ENCODE measurements at places on chromosomes 6 and 20.
A peak's percentile ranks its signal among the peaks of the same experiment; 100 is the strongest.

GRCh38 chr6:113539202-113539601 is 317.9 kb upstream of the MARCKS start:
- no peak for DNase-seq

DNA sequence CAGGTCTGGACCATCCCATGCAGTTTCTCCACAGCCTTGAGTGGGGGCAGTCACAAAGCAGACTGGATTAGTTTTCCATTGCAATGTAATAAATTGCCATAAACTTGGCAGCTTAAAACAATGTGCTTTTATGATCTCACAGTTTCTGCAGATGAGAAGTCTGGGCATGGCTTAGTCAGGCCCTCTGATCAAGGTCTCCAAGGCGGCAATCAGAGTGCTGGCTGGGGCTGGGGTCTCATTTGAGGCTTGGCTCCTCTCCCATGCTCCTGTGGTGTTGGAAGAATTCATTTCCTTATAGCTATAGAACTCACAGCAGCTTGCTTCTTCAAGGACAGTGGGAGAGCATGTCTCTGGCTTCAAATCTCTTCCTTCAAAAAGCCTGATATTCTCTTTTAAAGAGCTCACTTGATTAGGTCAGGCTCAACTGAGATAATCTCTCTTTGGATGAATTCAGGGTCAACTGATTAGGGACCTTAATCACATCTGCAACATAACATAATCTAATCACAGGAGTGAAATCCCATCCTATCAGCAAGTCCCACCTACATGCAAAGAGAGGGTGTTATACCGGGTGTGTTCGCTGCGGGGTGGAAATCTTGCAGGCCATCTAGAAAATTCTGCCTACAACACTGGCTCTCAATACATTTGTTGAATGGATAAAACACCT is 77.4 kb upstream of the SULF2 start:
- DNase-seq = no peak

- DNase-seq = peak; percentile 66
These were observed 41.7 kb upstream of the FAM135A start for GRCh38 chr6:70371454-70372105.

DNA sequence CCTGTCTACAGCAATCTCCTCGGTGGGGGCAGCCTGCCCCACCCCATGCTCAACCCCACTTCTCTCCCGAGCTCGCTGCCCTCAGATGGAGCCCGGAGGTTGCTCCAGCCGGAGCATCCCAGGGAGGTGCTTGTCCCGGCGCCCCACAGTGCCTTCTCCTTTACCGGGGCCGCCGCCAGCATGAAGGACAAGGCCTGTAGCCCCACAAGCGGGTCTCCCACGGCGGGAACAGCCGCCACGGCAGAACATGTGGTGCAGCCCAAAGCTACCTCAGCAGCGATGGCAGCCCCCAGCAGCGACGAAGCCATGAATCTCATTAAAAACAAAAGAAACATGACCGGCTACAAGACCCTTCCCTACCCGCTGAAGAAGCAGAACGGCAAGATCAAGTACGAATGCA is 19.4 kb downstream of the PRDM1 start:
- no peak for DNase-seq

GRCh38 chr20:43857932-43858331 is 56.7 kb upstream of the TOX2 start:
- DNase-seq = no peak

DNA sequence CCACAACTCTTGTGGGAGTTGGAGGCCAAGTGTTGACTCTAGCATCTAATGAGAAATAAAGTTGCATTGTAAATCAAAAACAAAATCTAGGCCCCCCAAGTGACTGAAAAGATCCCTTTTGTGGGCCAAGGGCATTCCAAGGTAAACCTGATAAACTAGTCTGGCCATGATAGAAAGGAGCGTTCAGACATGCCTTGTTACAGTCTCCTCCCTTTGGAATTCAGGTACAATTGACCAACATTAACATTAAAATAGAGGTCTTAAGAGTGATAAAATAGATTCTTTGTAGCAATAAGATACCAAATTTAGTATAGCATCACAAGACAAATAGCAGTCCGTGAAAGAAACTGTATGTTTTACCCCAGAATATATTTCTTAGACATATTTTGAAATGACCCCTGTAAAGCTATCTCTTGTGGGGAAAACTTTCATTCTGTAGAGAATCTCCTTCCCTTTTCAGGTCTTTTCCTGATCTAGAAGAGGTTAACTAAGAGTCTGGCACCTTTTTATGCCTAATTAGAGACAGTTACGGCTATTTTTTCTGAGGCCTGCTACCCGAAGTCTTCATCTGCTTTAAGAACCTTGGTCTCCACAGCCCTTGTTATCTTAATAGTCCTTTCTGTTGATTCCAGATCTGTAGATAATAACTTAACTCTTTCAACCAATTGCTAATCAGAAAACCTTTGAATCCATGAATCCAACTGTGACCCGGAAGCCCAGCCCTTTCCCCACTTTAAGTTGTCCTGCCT is 495.4 kb upstream of the MMS22L start:
- DNase-seq = no peak

DNA sequence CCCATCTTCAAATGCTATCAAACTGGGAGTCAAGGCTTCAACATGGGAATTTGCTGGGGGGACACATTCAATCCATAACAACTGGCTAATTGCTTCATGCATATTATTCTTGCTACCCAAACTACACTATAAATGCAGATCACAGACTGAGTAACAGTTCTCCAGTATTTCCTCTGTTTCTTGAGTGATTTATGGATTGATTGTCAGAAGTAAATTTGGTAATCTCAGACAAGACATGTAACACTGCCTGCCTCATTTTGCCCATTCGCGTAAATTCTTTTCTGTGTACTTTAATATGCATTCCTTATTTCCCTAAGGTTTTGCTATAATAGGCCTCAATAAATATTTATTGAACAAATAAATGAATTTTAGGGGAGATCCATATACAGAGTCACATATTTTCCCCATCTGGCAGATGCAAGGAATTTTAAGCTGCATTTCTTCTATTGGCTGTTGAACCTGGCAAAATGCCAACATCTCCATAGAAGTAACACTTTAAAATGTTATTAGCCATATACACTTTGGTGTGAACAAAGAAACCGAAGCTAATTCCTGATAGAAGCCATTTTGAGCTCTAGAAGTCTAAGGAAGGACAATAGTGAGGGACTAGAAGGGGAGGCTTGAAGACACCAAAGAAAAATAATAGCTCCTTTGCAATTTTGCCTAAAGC is 98.2 kb downstream of the QRSL1 start:
- peak; percentile 24 for DNase-seq

DNA sequence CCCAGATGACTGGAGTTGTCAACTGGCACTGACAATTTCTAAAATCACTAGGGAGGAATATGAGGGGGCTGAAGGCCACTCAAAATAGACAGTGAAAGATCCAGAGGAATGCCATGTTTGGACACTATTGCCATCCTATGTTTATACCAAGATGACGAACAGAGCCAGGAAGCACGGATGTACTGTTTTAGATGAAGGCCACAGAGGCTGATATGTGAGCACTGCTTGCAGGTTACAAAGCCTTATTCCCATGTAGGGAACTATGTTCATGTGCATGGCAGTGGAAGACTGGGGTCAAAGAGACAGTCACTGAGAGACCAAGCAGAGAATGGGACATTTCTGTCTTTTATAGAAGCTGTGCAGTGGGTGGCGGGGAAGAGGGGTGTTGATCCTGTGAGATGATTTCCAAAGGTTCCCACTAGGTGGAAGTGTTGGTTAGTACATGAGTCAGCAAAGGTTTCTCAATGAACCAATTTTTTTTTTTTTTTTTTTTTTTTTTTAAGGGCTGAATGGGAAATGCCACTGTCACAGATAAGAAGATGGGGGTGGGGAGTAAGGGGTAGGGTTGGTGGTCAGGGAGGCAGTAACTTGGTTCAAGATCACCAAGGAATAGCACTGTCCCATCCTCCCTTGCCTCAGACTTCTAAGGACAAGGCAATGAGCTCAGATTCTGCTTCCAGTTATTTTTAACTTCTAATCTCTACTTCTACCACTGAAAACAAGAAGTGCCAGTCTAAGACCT is 46.7 kb upstream of the MOCS1 start:
- peak; percentile 86 for DNase-seq

GRCh38 chr6:16800341-16800740 is 39.1 kb upstream of the ATXN1 start:
- DNase-seq = no peak

DNA sequence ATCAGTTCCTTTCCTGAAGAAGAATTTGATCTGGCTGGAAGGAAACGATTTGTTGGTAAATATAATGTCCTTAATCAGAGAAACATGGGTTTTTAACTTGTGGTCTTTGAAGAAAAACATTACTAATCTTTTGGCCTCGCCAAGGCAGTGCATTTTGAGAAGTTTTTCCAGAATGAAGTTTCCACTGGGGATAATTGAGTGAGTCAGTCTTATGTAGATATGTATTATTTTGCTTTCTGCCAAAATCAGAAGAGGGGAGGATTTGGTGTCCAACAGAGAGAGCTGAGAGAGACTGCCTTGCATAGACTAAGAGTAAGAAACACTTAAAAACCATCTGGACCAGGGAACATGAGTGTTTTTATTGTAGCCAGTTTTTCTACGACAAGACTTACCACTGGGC is 79.9 kb downstream of the FNDC1 start:
- DNase-seq = peak; percentile 58

DNA sequence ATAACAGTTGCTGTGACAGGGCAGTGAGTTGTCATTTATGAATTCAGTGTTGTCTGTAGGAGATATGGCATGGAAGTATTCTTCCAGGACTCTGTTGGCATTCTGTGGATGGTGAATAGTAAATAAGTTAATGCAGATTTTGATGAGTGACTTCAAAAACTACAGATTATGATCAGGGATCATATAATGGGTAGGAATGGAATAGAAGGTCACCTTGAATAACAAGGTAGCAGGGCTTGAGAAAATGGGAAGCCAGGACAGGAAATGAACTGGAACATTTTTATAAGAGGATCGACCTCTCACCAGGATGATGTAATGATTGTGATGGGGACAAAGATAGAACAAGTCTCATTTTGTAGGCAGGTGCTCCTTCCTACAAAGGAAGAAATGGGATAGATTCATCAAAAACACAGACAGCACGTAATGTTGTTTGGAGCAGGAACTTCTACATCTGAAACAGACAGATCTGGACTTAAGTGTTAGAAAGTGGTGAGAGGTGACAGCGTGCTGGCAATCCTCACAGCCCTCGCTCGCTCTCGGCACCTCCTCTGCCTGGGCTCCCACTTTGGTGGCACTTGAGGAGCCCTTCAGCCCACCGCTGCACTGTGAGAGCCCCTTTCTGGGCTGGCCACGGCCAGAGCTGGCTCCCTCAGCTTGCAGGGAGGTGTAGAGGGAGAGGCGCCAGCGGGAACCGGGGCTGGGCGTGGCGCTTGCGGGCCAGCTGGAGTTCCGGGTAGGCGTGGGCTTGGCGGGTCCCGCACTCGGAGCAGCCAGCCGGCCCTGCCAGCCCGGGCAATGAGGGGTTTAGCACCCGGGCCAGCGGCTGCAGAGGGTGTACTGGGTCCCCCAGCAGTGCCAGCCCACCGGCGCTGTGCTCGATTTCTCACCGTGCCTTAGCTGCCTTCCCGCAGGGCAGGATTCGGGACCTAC is 30.8 kb upstream of the SSR1 start:
- no peak for DNase-seq

DNA sequence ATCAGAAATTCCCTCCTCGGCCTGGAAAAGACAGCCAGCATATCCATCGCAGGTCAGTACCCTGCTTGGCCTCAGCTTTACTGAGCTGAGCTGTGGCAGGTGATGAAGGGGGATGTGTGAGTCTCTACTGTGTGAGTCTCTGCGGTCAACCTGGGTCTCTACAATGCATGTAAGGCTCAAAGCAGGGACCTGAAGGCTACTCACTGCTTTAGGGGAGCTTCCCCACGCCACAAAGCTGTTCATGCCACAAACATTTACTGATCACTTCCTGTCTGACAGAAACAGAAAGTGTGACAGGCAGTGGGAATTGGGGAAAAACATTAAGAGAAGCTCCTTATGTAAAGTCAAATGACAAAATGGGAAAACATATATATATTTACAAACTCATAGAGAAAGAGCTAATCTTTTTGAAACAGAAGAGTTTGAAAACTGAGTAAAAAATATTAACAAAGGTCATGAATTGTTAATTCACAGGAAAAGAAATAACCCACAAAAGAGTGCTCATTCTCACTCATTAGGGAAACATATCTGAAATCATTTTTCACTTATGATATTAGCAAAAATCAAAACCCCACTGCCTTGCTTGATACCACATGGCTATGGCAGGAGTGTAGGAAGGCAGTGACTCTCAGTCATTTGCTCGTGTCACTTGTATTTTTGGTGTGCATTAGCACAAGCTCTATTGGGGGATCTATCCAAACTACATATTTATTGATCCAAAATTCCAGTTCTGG is 5.8 kb downstream of the BTN3A3 start:
- DNase-seq = no peak

DNA sequence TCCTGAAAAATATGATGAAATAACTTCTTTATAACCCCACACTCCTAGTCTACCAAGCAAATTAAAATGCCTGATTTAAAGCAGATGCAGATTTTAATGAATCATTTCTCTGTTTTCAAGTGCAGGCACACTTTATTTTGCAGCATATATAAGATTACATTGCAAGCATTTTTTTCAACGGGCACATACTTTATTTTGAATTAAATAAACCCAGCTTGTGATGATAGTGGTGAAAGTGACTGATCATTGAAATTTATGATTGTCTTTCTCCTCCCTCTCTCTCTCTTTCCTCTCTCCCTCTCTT is 12.2 kb upstream of the MOXD1 start:
- no peak for DNase-seq

DNA sequence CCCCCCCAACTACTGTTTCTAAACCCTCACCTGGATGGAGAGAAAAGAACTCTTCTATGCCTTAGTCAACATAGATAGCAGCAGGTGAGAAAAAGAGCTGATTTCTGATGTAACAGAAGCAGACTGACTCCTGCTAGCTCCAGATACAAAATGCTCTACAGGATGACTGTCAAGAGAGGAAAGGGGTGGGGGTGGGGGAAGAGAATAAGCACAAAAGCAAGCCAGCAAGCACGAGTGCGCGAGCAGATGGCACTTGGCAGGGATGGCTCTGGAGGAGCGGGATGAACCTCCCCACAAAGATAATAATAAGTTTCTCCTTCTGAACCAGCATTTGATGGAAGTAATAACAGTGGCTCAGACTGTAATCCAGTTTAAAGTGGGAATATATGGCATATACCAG is 45.6 kb upstream of the SPDEF start:
- DNase-seq = peak; percentile 36

DNA sequence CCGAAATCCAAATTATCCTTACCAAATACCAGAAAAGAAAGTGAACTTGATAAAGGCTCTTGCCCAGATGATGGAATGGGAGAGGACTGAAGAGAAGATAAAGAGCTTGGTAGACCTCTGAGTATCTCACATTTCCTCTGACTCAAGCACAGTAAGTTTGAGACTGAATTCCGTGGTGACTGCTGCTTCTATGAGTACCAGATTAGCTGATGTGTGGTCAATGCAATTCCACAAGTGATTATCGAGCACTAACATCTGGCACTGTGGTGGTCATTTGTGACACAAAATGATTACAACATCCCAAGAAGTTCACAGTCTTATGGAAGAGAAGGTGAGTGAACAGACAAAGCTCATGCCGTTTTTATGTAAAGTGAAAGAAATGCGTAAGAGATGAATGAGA is 2.6 kb upstream of the RPS6KA2 start:
- DNase-seq = no peak

- DNase-seq = no peak
These were observed 8.3 kb upstream of the ZNF318 start for GRCh38 chr6:43377710-43378229.
